Fibroblast of upper back skin (primary cell): ENCODE measurements at places on chromosomes 6 and 20.

DNA sequence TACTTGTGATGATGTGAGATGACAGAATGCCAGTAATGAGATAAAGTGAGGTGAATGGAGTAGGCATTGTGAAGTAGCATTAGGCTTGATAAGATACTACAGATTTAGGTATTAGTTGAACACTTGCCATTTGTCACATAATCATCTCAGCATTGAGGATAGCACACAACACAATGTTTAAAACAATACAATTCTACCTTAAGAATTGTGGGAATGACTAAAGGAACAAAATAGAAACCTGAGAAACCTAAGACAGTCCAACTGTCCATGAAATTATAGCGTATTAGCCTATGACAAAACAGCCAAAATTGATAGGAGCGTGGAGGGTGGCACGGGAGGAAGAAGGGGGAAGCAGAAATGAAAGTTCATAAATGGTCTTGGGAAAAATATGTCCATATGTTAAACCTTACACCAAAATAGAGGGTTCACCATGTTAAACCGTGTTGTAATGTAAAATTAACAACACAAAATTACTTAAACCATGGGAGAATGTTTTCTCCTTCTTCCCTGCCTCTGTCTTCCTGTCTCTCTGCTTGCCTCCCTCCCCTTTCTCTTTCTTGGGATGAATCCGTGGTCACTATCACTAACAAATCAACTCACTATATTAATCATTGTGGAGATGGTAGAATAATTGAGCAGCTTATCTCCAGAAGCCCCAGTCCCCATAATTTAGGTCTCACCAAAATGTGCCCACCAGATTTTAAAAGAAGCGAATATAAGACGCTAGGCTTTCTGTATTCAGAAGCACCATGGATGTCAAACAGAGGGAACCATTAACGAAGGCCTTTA lies 33.0 kb upstream of the HFE start:
- DNase-seq: no peak

DNA sequence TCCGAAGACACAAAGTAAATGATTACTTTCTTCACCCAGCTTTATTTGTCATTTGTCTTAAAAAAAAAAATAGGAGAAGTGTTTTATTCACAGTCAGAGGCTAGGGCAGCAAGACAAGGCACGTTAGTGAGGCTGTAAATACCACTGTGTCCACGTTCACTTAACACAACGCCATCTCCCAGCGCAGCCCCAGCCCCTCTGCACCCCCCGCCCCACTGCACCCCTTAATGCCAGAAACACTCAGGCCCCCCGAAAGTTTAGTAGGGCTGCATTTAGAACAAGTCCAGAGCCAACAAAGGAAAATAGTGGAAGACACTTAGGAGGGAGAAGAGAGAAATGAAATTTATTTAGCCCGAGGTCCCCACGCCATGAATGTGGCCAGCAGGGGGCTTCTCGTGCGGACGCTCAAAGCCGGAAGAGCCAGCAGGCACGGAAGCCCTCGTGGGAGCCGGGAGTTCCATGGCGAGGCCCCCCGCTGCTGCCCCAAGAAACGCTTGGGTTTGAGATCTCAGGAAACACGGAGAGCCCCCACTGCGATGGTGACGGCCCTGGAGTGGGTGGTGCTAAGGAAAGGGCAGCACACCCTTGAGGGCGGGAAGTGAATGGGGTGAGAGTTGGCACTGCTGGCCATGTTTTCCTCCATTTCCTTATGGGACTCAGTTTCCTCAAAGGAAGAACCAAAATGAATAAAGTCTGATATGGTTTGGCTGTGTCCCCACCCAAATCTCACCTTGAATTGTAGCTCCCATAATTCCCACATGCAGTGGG lies 50.2 kb downstream of the IYD start:
- peak; percentile 67 for DNase-seq

GRCh38 chr20:43681991-43682410 lies 15.1 kb downstream of the MYBL2 start:
- DNase-seq: no peak

DNA sequence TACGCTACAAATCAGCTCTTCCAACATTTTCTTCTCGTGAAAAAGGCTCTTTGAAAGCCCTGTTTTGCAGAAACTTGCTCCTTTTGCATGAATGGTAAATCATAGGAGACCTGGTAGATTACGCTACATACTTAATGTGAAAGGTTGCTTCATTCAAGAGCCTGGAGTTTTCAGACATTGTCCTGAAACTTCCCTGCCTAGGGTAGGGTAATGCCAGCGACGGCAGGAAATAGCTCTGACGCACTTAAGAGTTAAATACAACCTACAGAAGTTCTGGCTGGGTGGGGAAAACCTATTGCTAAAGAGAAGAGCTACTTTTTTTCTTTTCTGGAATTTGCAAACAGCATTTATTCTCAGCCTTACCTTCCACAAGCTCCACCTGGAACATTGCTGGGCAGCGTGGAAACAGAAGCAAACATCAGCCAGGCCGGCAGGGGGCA lies 144.5 kb downstream of the LPA start:
- DNase-seq: no peak
